ENCODE measurements at places on chromosomes 2 and 18. TPM values are rescaled to one million over a fixed set of nuclear protein-coding genes. Genes with fewer than 3 reads are reported as not detected.

The RIT2 gene
- not detected for total RNA-seq

DNA sequence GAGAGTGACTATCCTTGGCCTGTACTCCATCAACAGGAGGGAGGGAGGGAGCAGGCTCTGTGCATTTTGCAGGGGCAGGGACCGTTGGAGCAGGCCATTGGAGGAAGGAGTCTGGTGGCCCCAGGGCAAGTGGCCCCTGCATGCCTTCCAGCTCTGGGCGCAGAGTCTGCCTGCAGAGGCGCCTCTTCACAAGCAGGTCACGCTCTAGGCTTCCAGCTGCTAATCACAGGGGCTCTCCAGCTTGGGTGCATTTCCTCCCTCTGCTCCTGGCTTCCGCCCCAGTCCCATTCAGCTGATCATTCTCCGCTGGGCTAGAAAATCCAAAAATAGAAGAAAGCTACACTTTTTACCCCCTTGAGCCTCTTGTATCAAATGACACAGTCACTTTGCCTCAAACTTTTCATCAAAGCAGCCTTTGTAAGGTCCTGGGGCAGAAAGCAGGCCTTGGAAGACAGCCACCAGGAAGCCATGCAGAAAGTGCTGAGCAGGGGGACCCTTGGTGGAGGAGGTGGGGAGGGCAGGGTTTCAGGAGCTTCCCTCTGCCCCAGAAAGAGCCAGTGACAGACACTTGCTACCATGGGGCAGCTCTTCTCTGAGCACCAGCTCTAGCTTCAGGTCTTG, 11.3 kb downstream of the TMEM247 start:
- peaks cover 10% of the 10 kb centered on the region for H3K4me1 ChIP-seq
- no peaks in the 10 kb centered on the region for H3K36me3 ChIP-seq
- no peak overlapping the region for H3K27ac ChIP-seq
- H3K27me3 ChIP-seq = no peaks in the 10 kb centered on the region
- no peak overlapping the region for H3K4me3 ChIP-seq

GRCh38 chr2:27249159-27249890, 13.5 kb downstream of the SLC30A3 start:
- H3K27ac ChIP-seq = no peak overlapping the region
- H3K4me1 ChIP-seq = no peaks in the 10 kb centered on the region
- H3K27me3 ChIP-seq = peaks cover 4% of the 10 kb centered on the region
- DNase-seq = no peak
- peaks cover 1% of the 10 kb centered on the region for H3K36me3 ChIP-seq
- no peak overlapping the region for H3K4me3 ChIP-seq

- H3K4me3 ChIP-seq = no peak overlapping the region
- no peaks in the 10 kb centered on the region for H3K4me1 ChIP-seq
- no peak overlapping the region for H3K27ac ChIP-seq
These were observed 59.7 kb downstream of the POLE4 start for GRCh38 chr2:75018162-75018561.

The CHRNA1 gene
- not detected for total RNA-seq

DNA sequence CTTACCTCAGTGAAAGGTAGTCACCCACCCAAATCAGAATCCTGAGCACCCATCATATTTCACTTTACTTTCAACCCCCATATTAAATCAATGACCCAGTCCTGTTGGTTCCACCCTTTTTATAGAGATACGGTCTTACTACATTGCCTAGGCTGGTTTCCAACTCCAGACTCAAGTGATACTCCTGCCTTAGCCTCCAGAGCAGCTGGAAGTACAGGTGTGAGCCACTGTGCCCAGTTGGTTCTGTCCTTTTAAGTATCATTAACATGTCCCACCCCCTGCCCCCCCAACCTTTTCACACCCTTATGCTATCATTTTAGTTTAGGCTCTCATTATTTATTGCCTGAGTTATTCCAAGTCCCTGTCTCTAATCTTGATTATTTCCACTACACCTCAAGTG, 28.7 kb downstream of the MSH6 start:
- no peak for DNase-seq
- peak overlapping the region; percentile 69 for H3K27ac ChIP-seq
- no peak overlapping the region for H3K4me3 ChIP-seq

GRCh38 chr2:218272531-218273212, 2.4 kb downstream of the PNKD start:
- peaks cover 31% of the 10 kb centered on the region for H3K4me1 ChIP-seq
- peaks cover 22% of the 10 kb centered on the region for H3K36me3 ChIP-seq
- H3K27me3 ChIP-seq = no peaks in the 10 kb centered on the region
- no peak overlapping the region for H3K4me3 ChIP-seq

The DCDC2C gene
- not detected for total RNA-seq

The PHLPP1 gene
- 7.2 TPM for total RNA-seq

DNA sequence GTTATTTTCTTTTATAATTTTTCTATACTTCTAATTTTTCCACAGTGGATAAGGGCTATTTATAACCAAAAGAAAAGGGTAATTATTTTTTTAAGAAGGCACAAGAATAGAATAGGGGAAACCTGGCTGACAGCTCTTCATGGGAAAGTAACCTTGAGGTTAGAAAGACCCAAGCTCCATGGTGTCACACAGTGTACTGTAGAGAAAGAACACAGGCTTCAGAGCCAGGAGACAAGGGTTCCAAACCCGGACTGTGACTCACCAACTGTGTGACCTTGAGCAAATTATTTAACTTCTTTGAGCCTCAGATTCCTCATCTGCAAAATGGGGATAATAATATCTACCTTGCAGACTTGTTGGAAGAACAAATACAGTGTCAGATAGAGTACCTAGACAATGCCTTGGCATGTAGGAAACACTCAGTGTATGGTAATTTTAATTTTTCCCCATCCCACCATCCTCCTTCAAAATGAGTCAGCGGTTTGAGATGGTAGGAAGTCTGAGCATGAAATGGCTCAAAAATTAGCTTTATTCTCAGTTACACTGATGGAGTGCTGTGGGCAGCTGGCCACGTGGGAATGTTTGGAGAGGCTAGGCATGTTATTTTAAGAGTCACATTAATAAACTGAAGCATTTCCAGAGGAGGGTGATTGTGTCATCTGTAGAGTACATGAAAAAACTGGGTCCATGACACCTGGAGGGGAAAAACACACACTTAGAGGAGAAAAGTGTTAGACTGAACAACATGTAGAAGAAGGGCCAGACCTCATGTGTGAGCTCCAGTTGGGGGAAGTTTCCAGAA, 36.7 kb downstream of the TMEM37 start:
- H3K4me1 ChIP-seq = no peaks in the 10 kb centered on the region
- no peak overlapping the region for H3K27ac ChIP-seq
- H3K36me3 ChIP-seq = no peaks in the 10 kb centered on the region
- DNase-seq = no peak

- peaks cover 34% of the 10 kb centered on the region for H3K36me3 ChIP-seq
- H3K4me1 ChIP-seq = peaks cover 71% of the 10 kb centered on the region
- no peak overlapping the region for H3K4me3 ChIP-seq
- H3K27me3 ChIP-seq = no peaks in the 10 kb centered on the region
- no peak overlapping the region for H3K27ac ChIP-seq
These were observed 18.0 kb downstream of the MBP start for GRCh38 chr18:77114415-77115191.

The APOB gene
- not detected for total RNA-seq

DNA sequence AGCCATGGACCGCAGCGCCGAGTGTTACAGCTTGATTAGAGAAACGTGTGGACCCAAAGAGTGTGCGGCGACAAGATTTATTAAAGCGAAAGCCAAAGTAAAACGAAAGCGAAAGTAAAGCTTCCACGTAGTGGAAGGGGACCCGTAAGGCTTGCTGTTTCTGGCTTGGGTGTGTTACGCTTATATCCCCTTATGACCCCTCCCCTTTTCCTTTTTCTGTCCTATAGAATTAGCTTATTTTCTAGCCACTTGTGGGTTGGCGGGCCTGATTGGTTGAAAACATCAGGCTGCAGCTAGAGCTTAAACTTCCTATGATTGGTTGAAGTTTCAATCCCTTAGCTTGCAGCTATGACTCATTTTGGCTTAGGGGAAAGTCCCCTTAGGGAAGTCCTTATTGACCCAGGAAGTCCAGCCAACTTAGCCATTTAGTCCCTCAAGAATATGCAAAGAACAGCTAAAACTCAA, 969.7 kb downstream of the DCDC2C start:
- no peak overlapping the region for H3K27ac ChIP-seq
- no peaks in the 10 kb centered on the region for H3K27me3 ChIP-seq
- H3K4me3 ChIP-seq = no peak overlapping the region
- DNase-seq = no peak
- peaks cover 5% of the 10 kb centered on the region for H3K4me1 ChIP-seq

GRCh38 chr2:164606557-164606956, 14.7 kb downstream of the GRB14 start:
- H3K4me1 ChIP-seq = no peaks in the 10 kb centered on the region
- H3K4me3 ChIP-seq = no peak overlapping the region
- H3K36me3 ChIP-seq = no peaks in the 10 kb centered on the region
- no peak for DNase-seq
- H3K27ac ChIP-seq = no peak overlapping the region
- H3K27me3 ChIP-seq = no peaks in the 10 kb centered on the region

DNA sequence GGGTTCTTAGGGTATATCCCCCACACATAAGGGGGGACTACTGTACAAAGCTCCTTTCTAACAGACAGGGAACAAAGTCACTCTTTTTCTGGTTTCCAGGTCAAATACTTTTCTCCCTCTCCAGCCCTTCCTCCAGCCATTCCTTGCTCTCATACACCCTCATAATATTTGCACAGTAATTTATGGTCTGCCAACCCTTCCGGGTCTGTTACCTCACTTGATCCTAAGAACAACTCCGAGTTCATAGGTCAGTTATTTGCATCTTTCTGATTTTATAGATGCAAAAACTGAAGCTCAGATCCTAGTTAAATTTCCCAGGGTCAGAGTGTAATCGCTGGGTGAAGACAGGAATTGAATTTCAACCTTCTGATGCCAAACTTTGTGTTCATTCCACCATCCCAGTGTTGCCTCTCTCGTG, 14.8 kb upstream of the MATN3 start:
- H3K36me3 ChIP-seq = peaks cover 39% of the 10 kb centered on the region
- DNase-seq = no peak
- no peaks in the 10 kb centered on the region for H3K4me1 ChIP-seq
- H3K4me3 ChIP-seq = no peak overlapping the region
- no peak overlapping the region for H3K27ac ChIP-seq

The KCNE4 gene
- not detected for total RNA-seq
